ENCODE measurements at places on chromosomes 5 and 9.
A peak's percentile ranks its signal among the peaks of the same experiment; 100 is the strongest.

DNA sequence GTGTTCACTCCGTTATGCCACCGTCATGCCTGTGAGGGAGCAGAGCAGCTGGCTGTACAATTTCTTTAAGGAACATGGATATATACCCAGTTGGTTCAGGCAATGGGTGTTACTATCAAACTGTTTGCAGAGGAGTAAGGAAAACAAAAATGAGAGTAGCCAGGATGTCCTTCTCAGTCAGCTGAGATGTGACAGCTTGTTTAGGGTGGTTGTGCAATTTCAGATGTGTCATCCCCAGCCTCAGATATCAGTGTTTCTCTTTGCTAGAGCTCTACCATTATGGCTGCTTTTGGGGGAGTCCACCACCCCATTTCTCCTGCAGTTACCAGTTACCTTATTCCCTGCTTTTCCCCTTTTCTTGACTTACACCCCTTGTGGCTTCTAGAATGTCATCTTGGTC lies 135.2 kb upstream of the SLC24A2 start:
- DNase-seq: no peak

DNA sequence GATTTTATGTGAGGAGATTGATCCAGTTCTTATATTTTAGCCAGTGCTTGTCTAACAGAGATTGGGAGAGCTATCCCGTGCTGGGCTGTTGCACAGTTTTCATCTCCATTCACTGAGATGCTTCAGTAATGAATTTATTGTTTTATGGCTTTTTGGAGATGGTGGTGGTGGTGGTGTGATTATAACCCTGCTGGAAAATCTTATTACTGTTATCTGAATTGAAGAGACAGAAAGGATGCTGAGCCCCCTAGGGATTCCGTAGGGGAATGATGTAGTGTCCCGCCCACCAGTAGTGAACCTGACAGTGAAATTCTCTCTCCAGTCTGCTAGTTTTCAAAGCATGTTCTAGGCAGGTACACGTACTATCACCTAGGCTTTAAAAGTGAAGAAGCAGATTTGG lies 1.9 kb downstream of the RAI14 start:
- DNase-seq: no peak

GRCh38 chr5:10859393-10860195 lies 98.6 kb upstream of the DAP start:
- DNase-seq: no peak

DNA sequence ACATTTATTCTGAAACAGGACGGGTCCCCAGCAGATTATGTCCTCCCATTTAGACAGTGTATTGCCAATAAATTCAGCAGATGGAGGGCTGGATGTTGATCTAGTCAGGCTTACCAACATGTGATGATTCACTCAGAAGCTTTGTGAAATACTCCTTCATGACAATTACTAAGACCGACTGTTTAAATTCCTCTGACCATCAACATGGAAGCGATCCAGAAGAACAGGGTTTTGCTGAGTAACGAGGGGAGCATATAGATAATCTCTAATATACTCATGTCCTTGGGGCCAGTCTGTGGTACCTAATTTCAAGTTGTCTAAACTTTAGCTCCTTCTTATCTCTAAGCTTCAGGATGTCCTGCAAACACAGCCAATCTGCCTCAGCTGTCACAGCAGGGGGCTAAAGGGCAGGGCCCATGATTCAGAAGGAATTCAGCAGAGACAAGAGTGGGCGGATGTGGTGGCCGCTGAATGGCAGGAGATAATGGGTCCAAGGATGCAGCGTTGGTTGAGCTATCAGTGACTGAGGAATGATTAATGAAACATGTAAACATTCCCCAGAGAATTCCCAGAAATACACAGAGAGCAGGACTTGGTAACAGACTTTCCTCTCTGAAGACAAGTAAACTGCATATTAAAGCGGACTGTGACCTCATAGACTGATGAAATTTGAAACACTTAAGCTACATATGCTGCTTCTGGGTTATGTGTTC lies 109.4 kb downstream of the ANKRD55 start:
- DNase-seq: no peak

DNA sequence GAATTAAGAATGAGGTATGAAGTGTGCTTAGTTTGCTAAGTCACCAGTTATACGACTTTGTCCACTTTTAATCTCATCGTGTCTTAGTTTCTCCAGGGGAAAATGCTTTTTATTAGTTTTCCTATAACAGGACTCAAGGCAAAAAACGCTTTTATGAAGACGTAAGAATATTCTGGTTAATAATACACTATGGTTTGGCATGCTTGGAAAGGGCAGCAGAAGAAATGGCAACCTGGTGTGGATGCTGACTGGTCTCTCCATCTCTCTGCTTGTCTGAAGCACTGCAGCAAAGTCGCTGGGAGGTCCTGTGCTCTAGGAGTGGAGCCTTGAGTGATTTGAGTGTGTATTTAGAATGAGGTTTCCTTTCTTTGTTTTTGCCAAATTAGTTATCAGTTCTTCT lies 78.8 kb downstream of the ZSWIM6 start:
- no peak for DNase-seq

- DNase-seq: no peak
Observed at GRCh38 chr5:138180183-138180782, 1.4 kb downstream of the KIF20A start.

GRCh38 chr5:122315521-122315920 lies 3.5 kb downstream of the SNCAIP start:
- DNase-seq: no peak

- DNase-seq: no peak
Observed at GRCh38 chr5:40555886-40556285, 123.8 kb upstream of the PTGER4 start.

GRCh38 chr5:120644516-120644915 lies 180.4 kb downstream of the PRR16 start:
- DNase-seq: no peak

- no peak for DNase-seq
Observed at GRCh38 chr5:149053072-149053695, 9.7 kb downstream of the SH3TC2 start.

DNA sequence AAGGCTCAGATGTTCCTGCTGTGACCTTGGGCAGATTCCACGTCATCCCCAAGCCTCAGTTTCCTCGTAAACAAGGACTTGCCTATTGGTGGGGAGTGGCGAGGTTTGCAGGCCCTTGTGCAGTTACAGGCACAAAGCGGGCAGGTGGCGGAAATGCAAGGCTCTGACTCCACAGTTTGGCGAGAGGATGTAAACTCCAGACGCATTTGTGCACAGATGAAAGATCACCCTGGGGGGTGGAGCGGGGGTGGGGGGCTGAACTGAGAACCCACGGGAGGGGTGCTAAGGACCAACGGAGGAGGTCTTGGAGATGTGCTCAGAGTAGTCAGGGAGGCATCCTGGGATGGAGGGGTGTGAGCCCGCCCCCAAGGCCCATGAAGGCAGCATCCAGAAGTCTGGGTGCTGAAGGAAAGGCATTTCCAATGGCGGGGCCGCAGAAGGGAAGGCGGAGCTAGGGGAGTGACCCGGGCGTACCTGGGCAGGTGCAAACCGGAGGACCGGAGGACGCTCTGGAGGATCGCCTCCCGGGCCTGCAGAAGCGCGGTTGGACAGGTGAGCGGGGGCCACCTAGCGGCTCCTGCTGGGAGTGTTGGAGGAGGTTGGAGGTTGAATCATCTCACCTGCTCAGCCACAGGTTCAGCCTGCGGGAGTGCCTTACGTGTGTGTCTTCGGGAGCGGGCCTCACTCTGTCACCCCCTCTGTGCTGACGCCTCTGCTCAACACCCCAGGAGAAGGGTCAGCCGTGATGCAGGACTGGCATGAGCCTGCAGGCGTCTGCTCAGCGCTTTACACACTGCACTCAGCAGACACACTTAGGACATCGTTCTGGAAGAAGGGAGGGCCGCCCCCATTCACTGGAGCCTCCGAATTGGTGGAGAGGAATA lies 1.9 kb upstream of the FIBCD1 start:
- DNase-seq: peak; percentile 54

DNA sequence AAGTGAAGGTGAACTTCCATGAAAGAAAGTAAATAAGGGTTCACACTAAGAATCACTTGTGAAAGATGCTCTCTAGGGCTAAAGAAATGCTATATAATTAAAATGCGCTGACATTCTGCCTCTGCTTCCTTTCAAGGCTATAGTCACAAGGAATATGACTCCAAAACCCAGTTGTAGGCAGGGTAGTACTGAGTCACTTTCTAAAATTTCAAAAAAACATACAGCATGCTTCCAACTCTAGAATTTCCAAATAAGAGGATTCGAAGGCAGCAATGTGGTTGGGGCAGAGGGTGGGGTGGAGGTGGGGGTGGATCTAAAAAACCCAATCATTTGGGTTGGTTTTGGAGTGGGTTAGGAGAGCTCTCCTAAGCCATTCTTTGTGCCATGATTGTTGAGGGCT lies 84.6 kb downstream of the HMHB1 start:
- no peak for DNase-seq

DNA sequence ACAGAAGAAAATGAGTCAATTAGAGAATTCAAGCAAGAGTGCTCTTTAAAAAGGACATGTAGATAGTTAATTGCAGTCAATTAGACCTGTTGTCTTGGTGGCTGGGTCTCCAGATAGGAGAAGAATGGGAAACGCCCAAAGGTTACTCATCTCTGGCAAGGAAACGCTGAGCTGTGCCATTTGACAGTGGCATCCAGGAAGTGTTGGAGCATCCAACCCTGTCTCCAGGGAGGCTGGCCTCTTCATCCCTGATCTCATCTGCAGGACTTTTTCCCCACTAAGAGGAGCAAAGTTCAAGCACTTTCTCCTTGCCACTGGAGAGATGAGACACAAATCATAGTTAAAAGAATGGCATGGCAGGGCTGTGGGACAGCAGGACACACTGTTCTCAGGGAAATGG lies 111.7 kb upstream of the MSX2 start:
- DNase-seq: no peak

- DNase-seq: no peak
Observed at GRCh38 chr9:133684121-133684935, 48.2 kb downstream of the DBH start.

GRCh38 chr9:135291165-135291564 lies 188.4 kb upstream of the PPP1R26 start:
- no peak for DNase-seq

DNA sequence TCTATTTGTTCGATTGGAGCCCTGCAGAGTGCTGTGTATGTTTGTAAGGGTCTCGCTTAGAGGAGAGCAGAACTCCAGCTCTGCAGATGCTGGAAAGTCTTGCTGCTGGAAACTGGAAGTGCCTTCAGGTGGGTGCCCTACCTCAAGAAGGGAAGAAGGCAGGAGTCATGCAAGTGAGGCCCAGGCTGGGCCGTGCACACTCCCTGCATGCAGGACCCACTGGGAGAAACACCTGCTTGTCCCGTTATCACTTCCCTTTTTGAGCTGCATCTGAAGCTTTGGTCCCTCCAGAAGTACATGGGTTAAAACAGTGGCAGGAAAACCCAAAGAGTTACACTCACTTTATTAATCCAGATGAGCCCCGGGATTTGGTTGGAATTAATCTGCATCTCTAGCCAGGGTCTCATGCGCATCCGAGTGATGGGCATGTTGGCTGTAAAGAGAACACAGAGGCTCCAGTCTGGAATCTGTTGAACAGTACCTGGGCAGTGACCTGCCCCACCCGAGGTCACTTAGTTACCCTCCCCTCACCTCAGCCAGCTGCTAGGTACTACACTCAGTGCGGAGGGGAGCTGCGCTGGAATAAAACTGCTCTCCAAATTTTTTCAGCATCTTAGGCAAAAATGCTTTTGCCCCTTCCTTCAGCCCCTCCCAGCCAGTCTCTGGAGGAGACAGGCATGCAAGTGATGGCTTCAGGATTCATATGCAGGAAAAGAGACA lies 1.4 kb downstream of the IRF1 start:
- no peak for DNase-seq

GRCh38 chr9:26939955-26940711 lies 6.9 kb downstream of the PLAA start:
- DNase-seq: no peak

- no peak for DNase-seq
Observed at GRCh38 chr5:122154910-122155309, 25.6 kb downstream of the ZNF474 start.

- no peak for DNase-seq
Observed at GRCh38 chr9:77149879-77150278, 27.5 kb upstream of the VPS13A start.

DNA sequence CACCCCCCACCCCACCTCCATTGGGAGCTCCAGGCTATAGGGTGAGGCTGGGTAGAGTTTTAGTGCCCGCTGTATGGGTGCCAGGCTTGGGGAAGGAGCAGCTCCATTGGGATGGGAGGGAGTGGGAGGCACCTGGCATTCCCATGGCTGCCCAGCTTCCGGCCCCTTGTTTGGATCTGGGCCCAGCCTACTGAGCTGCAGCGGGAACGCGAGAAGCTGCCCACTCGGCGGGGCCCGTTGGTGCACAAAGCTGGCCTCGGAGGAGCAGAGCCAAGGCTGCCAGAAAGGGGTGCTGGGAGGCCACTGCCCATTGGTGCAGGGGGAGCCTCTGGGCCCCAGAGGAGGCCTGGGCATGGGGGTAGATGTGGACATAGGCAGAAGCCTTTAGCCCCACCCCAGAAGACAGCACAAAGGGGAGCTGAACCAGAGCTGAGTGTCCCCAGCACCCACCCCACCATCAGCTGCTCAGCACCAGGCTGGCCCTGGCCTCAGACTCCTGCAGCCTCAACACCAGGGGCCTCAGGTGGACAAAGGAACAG lies 4.4 kb downstream of the LCN9 start:
- no peak for DNase-seq

DNA sequence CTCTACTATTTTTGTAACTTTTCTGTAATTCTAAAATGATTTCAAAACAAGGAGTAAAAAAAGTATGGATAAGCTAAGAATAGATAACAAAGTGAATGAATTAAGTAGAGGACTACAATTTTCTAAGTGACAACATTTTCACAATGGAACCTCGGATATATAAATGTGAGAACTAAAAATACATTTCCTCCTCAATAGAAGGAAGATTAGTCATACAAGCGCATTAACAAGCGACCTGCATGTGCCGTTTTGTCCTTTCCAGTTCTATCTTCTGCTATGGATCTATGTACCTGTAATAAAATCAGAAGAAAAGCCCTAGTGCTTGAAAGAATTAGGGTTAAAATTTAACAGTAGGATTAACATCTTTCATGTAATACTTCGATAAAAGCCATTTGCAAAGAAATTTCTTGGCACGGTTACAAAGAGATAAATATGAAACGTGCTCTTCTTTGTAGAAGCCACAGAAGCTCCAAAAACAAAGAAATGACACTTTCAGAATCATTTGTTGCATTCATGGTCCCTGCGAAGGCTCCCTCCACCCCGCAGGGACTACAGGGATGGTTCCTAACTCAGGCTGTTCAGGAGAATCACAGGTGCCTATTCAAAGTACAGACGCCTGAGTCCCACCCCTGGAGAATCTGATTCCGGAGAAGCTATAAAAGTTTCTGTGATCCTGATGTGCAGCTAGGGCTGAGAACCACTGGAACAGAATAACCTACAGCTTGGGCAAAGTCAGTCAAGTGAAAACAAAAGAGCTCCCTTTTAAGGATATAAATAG lies 216.6 kb upstream of the EFNA5 start:
- no peak for DNase-seq

- no peak for DNase-seq
Observed at GRCh38 chr5:111248571-111248970, 24.4 kb downstream of the CAMK4 start.

- no peak for DNase-seq
Observed at GRCh38 chr5:72210888-72211678, 103.8 kb downstream of the MAP1B start.

GRCh38 chr5:167730121-167730520 lies 561.3 kb upstream of the WWC1 start:
- DNase-seq: no peak

Measured in effector memory CD8-positive, alpha-beta T cell (primary cell).